ENCODE measurements at places on chromosomes 11 and 22.
A peak's percentile ranks its signal among the peaks of the same experiment; 100 is the strongest.

DNA sequence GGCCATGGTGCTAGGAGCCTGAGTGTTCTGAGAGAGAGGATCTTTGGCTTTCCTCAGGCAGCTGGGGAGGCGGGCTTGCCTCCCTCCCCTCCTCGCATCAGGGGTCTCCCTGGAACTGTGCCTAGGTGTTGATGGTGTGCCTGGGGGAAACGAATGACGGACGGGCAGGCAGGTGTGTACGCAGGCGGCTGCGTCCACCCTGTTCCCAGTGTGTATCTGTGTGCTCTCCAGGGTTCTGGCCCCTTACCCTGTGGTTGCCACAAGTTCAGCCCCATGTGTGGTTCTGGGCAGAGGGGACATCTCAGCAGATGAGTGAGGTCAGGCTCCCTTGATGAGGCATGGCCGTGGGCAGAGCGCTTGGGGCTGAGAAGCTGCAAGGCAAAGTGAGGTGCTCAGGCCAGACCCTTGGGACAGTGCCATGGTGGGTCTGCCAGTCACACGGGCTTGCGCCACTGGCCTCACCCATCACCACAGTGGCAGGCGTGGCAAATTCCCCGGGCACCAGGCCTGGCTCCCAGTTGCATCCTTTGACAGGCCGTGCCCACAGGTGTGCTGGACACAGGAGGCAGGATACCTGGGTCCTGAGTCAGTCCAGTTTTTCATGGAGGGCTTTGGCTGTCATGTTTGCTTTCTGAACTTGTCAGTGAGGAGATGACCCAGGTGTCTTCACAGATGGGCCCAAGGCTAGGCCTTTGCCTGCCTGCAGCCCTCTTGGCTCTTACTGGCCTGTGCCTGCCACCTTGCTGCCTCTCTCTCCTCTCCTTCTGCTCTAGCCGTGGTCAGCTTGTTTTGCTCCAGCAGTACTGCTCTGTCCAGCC is 27.3 kb downstream of the GNAZ start:
- no peak for DNase-seq

- no peak for DNase-seq
Observed at GRCh38 chr11:69424748-69425147, 56.7 kb upstream of the LINC01488 start.

DNA sequence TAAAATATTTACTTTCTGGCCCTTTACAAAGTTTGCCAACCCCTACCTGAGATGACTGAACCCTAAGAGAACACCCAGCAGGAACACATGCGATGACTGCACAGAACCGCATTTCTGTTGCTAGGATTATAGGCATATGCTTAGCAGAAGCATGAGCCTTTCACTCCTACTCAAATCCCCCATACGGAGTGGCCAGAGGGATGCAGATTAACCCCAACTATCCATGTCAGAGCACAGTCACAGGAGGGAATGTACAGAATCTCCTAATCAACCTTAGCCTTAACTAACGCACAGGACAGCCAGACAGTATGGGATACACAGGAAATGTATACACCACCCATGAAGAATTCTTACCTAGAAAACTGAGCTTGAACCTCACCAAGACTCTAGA is 6.2 kb downstream of the HPS4 start:
- DNase-seq = no peak

GRCh38 chr11:71349627-71350026 is 97.2 kb upstream of the SHANK2 start:
- no peak for DNase-seq

GRCh38 chr22:48936391-48936790 is 891.3 kb downstream of the BRD1 start:
- no peak for DNase-seq

- peak; percentile 20 for DNase-seq
Observed at GRCh38 chr22:30422481-30423300, 2.9 kb upstream of the MTFP1 start.

GRCh38 chr22:16989915-16990314 is 18.1 kb downstream of the GAB4 start:
- no peak for DNase-seq

GRCh38 chr11:64384981-64385944 is 26.3 kb downstream of the RPS6KA4 start:
- no peak for DNase-seq

DNA sequence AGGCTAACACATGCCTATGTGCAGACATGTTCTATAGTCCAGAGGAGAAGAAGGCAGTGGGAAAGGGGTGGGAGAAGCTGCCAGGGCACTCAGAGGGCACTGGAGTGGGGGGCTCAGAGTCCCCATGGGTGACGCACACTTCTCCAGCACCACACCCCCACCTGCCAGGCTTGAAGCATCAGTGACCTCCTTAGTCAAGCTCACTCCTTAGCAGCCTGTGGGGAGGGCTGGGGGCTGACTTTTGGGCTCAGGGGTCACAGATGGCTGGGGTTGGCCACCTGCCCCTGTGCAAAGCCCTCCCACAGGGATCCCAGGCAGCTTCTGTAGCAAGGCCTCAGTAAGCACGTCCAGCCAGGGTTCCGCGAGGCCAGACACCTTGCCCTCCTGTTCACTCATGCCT is 18.8 kb downstream of the TRIM29 start:
- no peak for DNase-seq

- no peak for DNase-seq
Observed at GRCh38 chr11:116471608-116472256, 301.1 kb downstream of the BUD13 start.

DNA sequence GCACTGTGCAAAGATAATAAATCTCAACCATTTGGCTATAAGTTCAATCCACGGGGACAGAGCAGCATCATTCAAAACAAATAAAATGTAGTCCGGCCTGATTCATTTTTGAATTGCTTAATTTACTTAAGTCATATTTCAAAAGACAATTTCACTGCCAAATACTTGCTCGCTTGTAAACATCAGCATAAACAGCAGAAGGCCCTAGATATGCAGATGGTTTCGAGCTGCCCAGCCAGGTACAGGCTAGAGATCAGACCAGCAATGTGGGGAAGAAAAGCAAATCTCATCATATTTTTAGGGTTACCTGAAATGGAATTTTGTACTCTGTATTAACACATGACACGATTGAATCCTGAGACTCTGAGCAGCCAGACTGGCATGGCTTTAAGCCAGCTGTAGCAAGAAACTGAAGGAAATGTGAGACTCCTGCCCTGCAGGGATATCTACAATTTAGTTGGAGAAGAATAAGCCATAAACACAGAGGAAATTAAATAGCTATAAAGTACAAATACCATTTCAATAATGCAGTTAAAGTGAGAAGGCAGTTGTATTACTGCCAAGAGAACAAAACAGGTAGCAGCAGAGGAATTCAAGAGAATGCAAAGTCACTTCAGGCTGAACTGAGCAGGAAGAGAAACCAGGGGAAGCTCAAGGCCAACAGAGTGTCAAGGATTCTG is 440.3 kb downstream of the ETS1 start:
- no peak for DNase-seq

GRCh38 chr22:37316875-37317371 is 34.6 kb downstream of the CYTH4 start:
- DNase-seq = peak; percentile 70

DNA sequence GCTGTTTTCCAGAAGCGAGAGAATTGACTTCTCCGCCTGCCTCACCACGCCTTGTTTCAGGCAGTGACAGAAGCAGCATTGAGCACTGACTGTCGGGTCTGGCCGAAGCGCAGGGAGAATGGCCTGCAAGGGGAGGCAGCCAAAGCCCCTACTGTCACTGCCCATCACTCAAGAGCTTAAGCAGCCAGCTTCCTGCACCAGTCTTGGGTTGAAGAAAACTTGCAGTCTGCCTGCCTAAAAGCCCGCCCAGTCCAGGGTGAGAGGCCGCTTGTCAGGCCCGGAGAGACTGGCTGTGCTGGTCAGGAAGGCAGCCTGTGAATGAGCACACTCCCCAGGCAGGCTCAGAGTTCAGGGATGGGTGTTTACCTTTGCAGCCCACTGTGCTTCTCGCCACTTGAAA is 108.3 kb downstream of the PKNOX2 start:
- DNase-seq = no peak

DNA sequence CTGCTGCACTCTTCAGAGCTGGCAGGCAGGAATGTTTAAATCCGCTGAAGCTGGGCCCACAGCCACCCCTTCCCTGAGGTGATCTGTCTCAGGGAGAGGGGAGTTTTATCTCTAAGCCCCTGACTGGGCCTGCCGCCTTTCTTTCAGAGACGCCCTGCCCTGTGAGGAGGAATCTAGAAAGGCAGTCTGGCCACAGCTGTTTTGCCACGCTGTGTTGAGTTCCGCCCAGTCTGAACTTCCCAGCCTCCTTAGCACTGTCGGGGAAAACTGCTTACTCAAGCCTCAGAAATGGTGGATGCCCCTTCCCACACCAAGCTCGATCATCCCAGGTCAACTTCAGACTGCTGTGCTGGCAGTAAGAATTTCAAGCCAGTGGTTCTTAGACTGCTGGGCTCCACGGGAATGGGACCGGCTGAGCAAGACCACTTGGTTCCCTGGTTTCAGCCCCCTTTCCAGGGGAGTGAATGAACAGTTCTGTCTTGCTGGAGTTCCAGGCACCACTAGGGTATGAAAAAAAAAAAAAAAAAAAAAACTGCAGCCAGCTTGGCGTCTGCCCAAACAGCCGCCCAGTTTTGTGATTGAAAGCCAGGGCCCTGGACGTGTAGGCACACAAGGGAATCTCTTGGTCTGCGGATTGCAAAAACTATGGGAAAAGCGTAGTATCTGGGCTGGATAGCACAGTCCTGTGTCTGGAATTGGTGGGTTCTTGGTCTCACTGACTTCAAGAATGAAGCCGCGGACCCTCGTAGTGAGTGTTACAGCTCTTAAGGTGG is 127.4 kb downstream of the SPON1 start:
- no peak for DNase-seq

GRCh38 chr11:118321386-118322082 is 17.0 kb downstream of the CD3E start:
- no peak for DNase-seq

- DNase-seq = no peak
Observed at GRCh38 chr22:47794851-47795250, 1032.4 kb downstream of the TBC1D22A start.

GRCh38 chr22:38069372-38070249 is 12.4 kb downstream of the PICK1 start:
- no peak for DNase-seq
